Neural progenitor cell (in vitro differentiated cells): ENCODE measurements at places on chromosomes 5 and 9. TPM values are rescaled to one million over a fixed set of nuclear protein-coding genes. Genes with fewer than 3 reads are reported as not detected.

GRCh38 chr5:151461312-151461711, 13.9 kb downstream of the SLC36A1 start:
- no peak for DNase-seq

- no peak for DNase-seq
These were observed 59.6 kb upstream of the CNTLN start for GRCh38 chr9:17075146-17075757.

GRCh38 chr9:5455181-5455580, 4.8 kb downstream of the CD274 start:
- no peak for DNase-seq

DNA sequence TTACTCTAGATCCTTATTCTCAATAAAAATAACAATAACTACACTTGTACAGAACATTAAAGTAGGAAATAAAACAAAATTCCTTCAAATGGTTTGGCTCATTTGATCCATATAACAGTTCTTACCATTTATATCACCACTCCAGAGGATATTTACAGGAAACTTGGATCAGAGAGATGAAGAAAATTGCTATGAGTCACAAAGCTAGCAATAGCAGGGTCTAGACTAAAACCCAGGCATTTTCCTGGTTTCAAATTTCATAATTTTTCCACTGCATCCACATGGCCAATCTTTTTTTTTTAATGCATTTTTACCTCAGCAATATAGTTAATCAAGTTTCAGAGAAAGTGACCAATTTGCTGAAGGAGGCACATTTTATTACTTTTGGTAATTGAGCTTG, 299.2 kb downstream of the ELAVL2 start:
- DNase-seq: no peak

Gene INSL6
- not detected in 2 replicates for total RNA-seq

Gene CDKN2A
- total RNA-seq: not detected in 2 replicates

Gene GFPT2
- 18.9 and 20.3 TPM in 2 replicates for total RNA-seq

Gene MLLT3
- 23.8 and 39.1 TPM in 2 replicates for total RNA-seq

- DNase-seq: no peak
These were observed 76.2 kb downstream of the INSYN2B start for GRCh38 chr5:169904059-169904458.

GRCh38 chr5:150129454-150129812, 26.2 kb downstream of the PDGFRB start:
- DNase-seq: no peak

DNA sequence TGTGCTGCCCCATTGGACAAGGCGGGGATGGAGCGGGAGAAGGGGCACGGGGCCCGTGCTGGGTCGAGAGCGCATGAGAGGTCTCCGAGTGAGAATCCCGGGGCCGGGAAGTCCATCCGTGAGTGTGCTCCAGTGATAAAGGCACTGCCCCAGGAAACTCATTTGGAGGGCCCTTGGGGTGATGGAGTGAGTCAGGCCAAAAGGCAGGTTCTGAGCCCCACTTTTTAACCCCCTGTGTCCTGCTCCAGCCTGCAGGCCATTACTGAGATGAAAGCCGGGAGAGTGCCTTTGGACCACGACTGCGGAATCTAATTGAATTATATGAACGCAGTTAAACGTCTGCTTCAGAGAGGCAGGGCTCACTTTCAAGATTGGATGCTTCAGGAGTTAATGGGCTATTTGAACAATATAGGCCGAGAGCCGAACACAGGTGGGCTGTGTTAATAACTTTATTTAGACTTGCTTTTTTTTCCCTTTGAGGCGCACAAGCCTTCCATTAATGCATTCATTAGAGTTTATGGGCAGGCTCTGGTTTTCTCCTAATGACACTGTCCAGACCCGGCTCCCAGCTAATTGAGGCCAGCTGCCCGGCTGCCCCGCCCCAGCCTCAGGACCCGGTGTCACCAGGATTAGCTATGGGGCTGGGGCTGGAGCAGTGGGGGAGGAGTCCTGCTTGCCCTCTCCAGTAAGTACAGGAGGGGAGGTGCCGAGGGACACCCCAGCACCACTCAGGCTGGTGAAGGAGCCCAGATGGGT, 79.1 kb upstream of the LMX1B start:
- DNase-seq: peak; percentile 70

- DNase-seq: peak; percentile 91
These were observed 10.2 kb downstream of the C9orf50 start for GRCh38 chr9:129610473-129611306.

- DNase-seq: peak; percentile 96
These were observed at the start of gene COL5A1 for GRCh38 chr9:134641173-134641989. Gene COL5A1, plus strand, starts transcription at chr9:134641803. Its CDS starts 385 bp downstream, at chr9:134642188.

- DNase-seq: no peak
These were observed 184.8 kb downstream of the KIAA0825 start for GRCh38 chr5:94433397-94434163.

GRCh38 chr9:137482094-137482781, 23.1 kb upstream of the NSMF start:
- DNase-seq: no peak

- DNase-seq: no peak
These were observed 458.8 kb downstream of the DTWD2 start for GRCh38 chr5:118529361-118530144.

DNA sequence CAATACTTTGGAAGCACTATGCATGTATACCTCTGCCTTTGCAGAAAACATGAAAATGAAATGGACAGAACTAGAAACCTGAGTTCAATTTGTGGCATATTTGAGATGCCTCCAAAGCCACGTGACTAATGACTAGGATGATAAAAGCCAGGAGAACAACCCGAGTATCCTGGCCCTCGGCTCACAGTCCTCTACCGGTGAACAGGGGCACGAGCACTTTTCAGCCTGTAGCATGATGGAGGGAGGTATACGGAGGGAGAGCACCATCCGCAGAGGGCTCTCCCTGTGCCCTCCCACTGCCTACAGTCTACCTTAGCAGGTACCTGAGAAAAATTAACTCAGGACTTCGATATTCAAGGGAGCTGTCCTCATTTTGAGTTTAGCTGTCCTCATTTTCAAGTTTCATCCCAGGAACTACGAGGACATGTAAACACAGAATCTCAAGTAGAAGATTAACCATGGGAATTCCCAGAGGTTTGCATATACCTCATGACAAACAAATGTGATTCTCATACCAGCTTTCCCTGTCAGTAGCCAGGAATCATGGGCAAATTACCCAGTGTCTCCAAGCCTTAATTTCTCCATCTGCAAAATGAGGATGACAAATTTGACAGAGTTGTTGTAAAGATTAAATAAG, 249.3 kb downstream of the DNAH5 start:
- DNase-seq: no peak

DNA sequence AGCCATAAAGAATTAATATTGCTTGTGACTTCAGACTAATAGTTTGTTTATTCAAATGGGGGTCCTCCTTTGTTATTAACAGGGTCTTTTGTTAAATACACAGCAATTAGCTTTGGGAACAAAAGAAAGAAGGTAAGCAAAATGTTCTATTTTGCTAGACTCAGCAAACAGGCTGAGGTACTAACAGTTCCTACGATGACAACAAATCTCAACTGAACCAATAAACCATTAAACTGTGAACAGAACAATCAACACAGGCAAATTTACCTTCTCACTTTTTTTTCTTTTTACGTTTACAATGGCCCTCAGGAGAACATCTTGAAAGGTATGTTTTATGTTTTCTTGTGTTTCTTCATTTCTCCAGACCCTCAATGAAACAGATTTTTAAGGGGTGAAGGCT, 207.2 kb downstream of the NFIB start:
- no peak for DNase-seq

Gene DOK3
- 0.54 and 0.93 TPM in 2 replicates for total RNA-seq

DNA sequence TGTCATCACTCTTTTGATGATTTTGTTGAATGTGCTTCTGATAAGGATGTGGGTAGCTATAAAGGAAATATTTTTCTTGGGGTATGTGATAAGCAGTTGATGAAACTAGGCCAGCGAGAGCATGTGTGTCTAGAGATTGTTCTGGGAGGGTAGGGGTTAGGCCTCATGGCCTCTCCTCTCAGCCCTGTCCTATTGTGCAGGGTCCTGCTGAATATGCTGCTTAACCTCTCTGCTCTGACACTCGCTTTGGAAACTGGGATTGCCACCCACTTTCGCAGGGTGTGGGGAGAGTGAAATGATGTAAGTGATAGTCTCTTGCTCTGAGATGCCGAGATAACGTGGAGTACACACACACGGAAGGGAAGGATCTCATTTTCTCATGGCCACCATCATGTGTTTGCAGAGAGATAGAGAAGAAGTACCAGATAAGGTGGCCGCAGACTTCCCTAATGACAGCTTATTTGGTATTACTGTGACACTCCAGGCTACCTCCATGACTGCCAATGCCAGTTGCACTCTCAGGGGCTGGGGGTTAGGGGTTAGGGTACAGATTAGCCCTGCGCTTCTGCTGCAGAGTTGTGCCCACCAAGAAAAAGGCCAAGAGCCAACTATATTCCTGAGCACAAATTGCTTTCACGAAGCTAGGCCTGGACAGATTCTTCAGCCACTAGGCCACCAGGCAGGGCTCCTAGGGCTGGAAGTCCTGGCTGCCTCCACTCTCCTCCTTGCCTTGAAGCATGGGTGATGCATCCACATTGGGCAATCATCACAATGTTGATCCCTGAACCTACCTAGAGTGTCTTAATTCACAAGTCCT, 25.2 kb upstream of the TNFAIP8 start:
- DNase-seq: no peak
